ENCODE measurements at places on chromosomes 2 and 18. TPM values are rescaled to one million over a fixed set of nuclear protein-coding genes. Genes with fewer than 3 reads are reported as not detected.

GRCh38 chr18:4510160-4510559 is 55.1 kb upstream of the DLGAP1 start:
- DNase-seq = no peak

TLX2 gene
- 0.21 TPM for total RNA-seq

DNA sequence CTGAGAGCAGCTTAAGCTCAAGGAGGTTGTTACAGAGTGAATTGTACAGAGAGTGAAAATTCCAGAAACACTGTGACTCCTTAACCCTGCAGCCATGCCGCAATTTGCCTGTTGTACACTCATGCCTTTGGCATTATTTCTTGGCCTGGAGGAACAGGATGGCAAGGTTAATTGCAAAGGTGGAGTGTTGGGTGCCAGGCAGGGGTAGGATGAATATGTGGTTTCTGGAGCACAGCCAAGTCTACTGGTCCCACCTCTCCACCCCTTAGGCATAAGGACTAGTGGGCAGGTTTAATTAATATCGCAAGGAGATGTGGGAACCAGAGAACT is 250.2 kb downstream of the LRRTM1 start:
- DNase-seq = no peak

DNA sequence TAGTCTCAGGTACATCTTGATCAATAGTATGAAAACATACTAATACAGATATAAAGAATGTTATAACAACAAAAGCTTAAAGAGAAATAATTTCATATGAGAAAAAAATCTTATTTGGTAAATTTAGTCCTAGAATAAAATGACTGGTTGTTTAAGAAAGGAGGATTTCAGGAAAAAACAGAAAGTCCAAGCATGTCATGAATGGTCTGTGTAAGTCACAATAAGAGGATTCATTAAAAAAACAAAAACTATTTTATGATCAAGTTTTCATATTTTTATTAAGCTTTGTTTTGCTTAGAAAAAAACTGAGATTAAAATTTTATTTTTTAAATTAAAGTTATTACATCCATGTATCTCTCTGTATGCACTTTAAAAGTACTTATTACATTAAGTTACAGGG is 353.9 kb upstream of the SPHKAP start:
- no peak for DNase-seq

GRCh38 chr18:49849331-49850217 is 36.2 kb upstream of the ACAA2 start:
- no peak for DNase-seq

AP1S3 gene
- total RNA-seq = 10.1 TPM

CTAGE1 gene
- not detected for total RNA-seq

GRCh38 chr18:42830936-42831335 is 284.5 kb downstream of the RIT2 start:
- DNase-seq = no peak

DNA sequence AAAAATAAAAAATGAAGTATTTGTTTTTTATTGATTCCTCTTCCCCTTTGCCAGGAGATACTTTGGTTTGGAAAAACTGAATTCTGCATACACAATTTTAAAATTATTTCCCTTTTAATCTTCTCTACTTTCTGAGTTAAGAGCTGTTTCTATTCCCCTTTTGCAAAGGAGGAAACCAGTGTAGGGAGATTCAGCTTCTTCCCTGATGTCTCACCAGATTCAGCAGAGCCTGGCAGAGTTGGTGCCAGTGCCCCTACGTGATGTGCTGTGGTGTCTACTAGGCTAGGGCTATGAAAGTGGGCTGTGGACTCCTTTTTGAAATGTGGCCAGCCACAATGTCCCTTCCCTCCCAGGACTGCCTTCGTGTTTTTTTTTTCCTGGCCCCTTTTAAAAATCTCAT is 2.4 kb downstream of the RPE start:
- DNase-seq = no peak

DNA sequence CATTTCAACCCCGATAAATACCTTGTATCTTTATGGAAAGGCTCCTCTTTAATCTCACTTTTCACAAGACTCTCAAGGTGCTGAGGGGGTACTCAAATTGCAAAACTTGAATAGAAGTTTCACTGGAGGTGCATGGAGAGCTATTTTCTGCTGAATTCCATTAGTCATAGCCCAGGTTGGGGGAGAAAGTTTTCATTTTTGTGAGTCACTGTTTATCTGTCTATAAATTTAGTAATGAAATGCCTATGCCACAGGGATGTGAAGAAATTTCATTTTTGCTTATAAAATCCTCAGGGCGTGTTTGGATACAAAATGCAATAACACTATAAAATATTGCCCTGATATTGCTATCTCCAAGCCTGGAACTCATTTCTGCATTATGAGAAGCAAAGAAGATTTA is 346.3 kb downstream of the LRATD1 start:
- DNase-seq = no peak

PAX8 gene
- total RNA-seq = 2.1 TPM

KIAA2012 gene
- not detected for total RNA-seq

Measured in activated CD4-positive, alpha-beta T cell treated with anti-CD3 and anti-CD28 coated beads for 36 hours (primary cell).